Muscle of leg (tissue), 16 donors: ENCODE measurements at places on chromosomes 12 and 14. TPM values are rescaled to one million over a fixed set of nuclear protein-coding genes. Genes with fewer than 3 reads are reported as not detected.

DNA sequence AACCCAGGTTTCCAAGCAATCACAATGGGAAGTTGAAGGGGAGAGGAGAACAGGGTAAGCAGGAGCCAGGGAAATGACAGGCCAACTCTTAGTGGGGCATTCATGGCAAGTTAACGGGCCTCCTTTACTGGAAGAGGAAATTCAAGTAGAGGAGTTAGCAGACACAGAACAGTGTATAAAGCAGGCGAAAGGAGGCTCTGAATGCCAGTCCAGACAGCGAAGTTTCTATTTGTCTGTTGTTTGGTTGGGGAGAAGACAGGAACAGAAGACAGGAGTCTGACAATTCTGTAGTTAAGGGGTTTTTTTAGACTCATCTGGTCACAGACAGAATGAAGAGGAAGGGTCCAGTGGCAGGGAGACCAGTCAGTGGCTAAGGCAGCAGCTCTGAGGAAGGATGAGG is at the start of gene ACSM4:
Gene ACSM4, plus strand, starts transcription at position 301 of the 400 bp plus-strand sequence. CDS start 260 bp downstream, outside the sequence.
- DNase-seq, result no peak

DNA sequence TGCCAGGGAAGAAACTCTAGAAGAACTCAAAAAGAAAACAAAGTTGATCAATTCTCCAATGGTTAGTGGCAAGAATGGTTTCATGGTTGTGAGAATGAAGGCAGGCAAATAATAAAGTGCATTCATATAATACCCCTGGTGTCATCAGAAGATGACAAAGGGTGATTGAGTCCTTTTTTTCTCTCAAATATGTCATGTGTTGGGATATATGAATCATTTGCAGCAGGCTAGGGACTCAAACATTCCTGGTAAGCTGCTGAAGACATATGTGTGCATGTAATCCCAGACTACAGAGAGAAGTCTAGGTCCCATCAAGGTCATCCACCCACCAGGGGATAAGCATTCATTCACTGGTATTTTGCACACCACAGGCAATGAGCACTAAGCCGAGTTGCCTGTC is 82.4 kb upstream of the MYF6 start:
- DNase-seq, result no peak

DNA sequence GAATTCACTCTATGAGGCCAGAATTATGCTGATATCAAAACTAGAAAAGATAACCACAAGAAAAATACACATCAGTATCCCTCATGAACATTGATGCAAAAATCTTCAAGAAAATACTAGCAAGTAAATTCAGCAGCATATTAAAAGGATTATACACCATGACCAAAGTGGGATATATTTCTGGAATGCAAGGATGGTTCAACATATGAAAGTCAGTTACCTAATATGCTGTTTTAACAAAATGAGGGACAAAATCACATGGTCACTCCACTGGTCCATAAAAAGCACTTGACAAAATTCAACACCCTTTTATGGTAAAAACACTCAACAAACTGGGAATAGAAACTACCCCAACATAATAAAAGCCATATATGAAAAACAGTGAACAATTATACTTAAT is 40.3 kb downstream of the TECPR2 start:
- no peak for DNase-seq

GRCh38 chr14:99574099-99574880 is 29.7 kb downstream of the CCDC85C start:
- DNase-seq, result peak; percentile 77

DNA sequence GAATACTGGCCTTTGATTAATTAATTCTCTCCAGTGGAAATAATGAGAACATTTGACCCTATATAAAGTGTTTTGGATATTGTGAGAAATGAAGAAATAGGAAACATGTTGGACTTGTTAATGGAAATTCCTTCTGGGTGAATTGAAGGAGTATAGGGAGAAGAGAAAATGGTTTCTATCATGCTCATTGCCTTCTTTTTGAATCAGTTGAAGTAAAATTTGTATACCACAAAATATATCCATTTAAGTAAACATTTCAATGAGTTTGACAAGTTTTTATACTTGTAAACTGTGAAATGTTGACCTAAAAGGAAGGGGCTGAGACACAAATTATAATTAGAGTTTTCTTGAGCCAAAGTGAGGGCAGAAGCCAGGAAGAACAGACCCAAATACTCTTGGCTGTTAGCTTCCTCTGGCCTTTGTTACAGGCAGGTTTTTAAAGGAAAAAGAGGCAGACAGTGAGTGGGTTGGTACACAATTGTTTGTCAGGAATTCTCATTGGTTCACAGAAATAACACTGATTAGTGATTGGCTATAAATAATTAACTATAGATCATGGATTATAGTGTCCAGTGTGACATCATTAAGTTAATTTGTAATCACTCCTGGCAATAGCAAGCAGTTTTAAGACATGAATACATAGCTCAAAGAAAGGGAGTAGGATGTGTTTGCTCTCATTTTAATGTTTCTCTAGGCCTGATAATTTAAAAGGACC is 826 bp downstream of the ZNF705A start:
- DNase-seq, result no peak

DNA sequence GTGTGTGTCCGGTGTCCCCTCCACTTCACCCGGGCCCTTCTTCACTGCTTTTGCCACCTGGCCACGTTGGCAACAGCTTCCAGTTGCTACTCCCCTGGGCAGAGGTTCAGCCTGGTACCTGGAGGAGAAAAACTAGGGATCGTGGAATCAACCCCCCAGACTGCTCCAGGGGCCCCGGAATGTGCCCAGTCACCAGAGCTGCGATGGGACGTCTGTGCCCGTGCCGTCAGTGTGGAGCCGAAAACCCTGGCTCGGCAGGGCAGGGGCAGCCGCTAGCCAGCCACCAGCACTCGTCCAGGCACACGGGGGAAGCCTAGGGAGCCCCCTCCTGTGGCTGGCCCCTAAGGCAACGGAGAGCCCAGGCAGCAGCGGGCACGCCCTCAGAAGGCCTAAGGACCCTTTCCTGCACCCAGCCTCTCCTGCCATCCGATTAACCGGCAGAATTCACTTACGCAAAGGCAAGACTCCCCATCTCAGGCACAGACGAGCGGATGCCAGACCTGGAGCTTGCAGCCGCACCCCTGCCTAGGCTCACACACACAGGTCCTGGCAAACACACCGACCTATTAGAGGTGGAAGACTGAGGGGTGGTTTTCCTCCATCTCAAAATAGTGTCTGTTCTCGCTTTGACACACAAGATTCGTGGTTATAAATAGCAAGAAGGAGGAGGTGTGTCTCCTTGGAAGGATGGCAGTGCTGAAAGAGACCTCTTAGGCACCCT is 62.6 kb downstream of the FBXL14 start:
- no peak for DNase-seq

GRCh38 chr14:75041613-75042012 is 9.7 kb downstream of the MLH3 start:
- DNase-seq, result no peak

- no peak for DNase-seq
Measured at GRCh38 chr12:5989621-5990020, 44.6 kb upstream of the ANO2 start.

GRCh38 chr14:99252443-99252939 is 19.5 kb downstream of the BCL11B start:
- no peak for DNase-seq

GRCh38 chr14:89032086-89032649 is 207.7 kb downstream of the TTC8 start:
- DNase-seq, result no peak

GRCh38 chr14:98137131-98138025 is 1134.6 kb downstream of the BCL11B start:
- DNase-seq, result peak; percentile 11

- peak; percentile 76 for DNase-seq
Measured at GRCh38 chr12:5258498-5258897, 173.4 kb upstream of the NTF3 start.

DNA sequence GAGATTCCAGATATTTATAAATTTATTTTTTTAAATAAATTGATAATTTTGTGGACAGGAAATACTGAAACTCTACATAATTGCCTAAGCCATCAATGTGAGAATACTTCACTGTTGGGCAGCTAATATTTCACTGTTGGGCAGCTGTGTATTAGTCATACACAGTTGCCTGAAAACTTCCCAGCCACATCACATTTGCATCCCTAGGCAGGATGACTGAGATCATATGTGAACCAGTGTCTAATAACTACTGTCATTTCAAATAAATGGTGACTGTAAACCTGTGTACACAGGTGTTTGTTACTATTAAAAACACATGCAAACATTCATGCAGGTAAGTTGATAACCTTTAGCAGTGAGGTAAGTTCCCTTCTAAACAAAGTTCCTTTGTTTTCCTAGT is 43.9 kb downstream of the TMTC3 start:
- no peak for DNase-seq

GRCh38 chr12:122084857-122085405 is 6.4 kb downstream of the MLXIP start:
- DNase-seq, result no peak

DNA sequence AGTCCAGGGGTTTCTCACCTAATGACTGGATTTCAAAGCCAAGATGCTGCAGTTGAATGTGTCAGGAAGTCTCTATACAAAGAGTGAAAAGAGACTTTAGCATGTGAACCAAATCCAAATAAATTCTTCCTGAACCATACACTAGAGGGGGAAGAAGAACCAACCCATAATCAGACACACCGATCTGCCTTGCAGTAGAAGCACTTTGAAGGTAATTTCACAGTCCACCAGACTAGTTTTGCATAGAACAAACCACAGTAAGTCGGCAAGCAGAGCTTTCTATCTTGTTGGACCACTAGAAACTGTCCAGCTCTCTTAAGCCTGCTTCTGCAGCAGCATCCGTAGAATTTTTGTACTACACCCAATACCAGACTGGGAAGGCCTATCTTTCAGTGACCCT is 39.3 kb downstream of the FIGNL2 start:
- DNase-seq, result no peak

DNA sequence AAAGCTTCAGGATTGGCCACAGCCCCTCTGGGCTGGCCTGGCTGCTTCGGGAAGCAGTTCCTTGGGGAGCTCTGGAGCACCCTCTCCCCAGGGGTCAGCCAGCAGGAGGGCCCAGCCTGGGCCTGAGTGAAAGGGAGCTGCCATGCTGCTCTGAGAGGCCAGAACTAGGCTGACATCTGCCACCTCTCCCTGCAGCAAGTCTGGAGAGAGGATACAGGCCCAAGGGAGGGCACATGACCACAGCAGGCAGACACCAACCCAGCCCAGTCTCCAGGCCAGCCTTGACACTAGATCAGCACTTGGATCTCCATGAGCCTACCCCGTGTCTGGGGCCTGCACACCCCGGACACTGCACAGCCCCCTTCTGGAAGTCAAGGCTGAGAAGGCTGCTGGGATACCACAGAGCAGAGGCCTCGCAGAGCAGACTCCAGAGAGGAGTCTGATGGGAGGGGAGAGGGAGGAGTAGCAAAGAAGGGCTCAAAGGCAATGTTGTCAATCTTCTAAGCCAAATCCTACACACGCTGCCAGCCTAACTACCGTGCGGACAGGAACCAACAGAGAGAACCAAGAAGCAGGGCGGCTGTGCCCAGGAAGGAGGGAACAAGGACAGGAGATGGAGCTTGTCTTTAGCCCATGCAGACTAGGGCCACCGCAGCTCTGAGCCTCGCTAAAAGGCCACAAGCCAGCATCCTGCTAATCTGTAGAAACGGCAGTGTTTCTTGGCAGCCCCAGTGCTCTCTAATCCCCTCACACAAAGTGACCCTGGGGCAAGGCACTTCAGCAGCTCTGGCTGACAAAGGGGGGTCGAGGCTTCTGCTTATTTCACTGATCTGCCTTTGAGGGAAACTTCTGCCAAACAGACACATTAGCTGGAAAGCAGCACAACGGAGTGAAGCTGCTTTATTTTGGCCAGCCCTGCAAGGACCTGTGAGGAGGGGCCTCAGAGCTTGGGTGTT is 12.9 kb downstream of the COL2A1 start:
- peak; percentile 80 for DNase-seq

- no peak for DNase-seq
Measured at GRCh38 chr12:96831346-96831745, 75.7 kb upstream of the NEDD1 start.

DNA sequence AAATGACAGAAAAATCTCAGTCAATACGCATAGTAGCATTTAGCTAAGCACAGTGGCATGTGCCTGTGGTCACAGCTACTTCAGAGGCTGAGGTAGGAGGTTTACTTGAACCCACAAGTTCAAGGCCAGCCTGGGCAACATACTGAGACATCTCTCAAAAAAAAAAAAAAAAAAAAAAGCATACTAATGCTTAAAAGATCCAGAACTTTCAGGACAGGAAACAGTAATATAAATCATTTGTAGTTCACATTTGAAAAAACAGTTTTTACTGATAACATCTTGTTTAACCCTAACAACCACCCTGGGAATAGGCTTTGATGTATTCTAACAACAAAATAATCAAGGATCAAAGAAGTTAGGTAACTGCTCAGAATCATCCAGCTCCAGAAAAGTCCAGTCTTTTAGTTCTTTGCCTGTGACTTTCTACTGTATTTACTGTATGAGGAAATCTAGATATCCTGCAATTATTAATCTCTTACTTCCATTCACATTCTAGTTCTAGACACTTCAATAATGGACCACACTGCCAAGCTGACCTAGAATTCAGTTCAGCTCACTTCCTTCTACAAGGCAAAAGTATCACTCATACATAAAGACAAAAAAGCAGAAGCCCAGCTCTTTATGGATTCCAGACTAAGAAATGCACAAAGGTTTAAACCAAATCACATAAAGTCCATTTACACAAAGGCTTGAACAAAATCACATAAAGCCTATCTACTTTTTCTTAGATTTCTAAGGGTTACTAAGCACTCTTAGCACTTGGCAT is 28.5 kb downstream of the PAWR start:
- no peak for DNase-seq

- no peak for DNase-seq
Measured at GRCh38 chr14:55867311-55867710, 250.9 kb upstream of the PELI2 start.

GRCh38 chr12:48189331-48190125 is 6.1 kb downstream of the CCDC184 start:
- DNase-seq, result peak; percentile 80

LHX5 gene
- polyA plus RNA-seq, result not detected

ZNF385A gene
- polyA plus RNA-seq, result 17.7 TPM

DBX2 gene
- polyA plus RNA-seq, result not detected

WASHC3 gene
- polyA plus RNA-seq, result 33.2 TPM

PLD4 gene
- 7.0 TPM for polyA plus RNA-seq
